ENCODE measurements at places on chromosomes 12 and 14.

DNA sequence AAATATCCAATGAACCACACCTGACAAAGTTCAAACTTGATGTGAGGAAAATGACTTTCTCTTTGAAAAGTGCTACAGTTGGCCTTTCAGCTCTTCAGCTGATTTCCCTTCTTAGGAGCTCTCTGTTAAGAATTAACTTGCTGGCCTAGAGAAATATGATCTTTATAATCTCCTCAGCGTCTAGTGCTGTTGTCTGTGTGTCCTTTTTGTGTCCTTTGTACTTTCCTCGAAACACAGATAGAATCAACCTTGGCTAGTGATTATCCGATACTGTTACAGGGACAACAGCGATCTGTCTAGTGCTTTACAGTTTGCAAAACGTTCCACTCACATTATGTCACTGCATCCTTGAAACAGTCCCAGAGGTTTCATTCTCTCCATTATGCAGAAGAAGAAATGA is 162.8 kb upstream of the RMST start:
- DNase-seq, result no peak

GRCh38 chr12:53173085-53173715 is 7.3 kb upstream of the ZNF740 start:
- DNase-seq, result no peak

GRCh38 chr12:96522690-96523089 is 33.3 kb downstream of the CFAP54 start:
- DNase-seq, result no peak

GRCh38 chr12:3222979-3223378 is 145.8 kb downstream of the TSPAN9 start:
- DNase-seq, result no peak

DNA sequence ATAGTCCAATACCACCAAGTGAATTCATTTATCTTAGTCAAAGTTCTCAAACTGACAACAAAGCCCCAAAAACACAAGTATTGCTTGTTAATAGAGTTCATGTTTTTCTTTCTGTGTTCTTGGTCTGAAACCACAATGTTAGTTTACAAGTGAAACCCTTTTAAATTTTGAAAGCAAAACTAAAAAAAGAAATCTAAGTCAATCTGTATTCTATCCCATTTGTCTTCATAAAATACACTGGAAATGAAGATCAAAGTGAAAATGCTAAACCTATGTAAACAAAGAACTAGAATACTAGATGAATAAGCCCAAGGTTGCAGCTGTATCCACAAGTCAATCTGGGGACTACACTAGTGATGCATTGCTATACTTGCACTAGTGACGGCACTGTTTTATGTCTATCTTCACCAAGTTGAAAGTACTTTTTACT is 10.4 kb downstream of the MAP4K5 start:
- no peak for DNase-seq

DNA sequence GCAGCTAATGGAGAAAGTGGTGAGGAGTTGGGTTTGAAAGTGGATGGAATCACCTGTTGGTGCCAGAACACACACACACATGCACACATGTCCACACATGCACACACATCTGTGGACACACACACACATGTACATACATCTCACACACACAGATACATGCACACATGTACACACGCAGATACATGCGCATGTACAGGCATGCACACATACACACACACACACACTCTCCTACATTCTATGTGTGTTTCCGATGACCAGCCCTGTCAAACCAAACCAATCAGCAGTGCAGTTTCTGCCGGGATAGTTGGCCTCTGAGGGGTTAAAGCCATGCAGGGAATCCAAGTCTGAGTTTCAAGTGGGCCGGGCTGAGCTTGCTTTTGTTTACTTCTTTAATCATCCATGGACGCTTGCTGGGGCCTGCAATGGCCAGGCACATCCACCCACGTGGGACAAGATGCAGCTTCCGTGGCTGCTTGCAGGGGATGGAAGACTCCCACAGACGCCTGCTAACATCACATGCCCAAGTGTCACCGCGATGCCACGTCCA is 52.5 kb downstream of the GALNT9 start:
- no peak for DNase-seq

DNA sequence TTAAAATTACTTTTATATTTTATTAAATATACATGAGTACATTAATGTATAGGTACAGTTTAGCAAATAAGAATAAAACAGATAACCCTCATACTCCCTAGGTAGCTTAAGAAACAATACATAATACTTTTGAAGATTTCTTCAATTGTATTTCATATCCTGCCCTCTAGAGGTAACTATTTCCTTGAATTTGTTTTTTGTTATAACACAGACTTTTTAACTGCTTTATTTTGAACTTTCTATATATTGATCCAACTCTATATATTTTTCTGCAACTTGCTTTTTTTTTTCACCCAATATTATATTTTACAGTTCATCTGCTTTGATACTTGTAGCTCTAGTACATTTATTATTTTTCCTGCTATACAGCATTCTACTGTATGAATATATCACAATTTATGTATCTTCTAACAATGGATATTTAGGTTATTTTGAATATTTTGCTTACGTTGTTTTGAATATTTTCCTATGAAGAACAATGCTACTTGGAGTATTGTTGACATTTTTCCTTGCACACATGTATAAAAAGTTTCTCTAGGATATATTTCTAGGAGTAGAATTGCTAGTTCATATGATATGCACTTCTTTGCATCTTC is 72.8 kb upstream of the ABCD2 start:
- no peak for DNase-seq
